ENCODE measurements at places on chromosomes 12 and 14. TPM values are rescaled to one million over a fixed set of nuclear protein-coding genes. Genes with fewer than 3 reads are reported as not detected.
A peak's percentile ranks its signal among the peaks of the same experiment; 100 is the strongest.

Gene RGS6
- 0.12 TPM for total RNA-seq

Gene RPL6
- total RNA-seq = 1,622 TPM

Gene GLIPR1L1
- not detected for total RNA-seq

Gene DAO
- total RNA-seq = not detected

Gene VWF
- total RNA-seq = 0.82 TPM

Gene BHLHE41
- not detected for total RNA-seq

Gene BRF1
- total RNA-seq = 70.5 TPM

Gene ACOT6
- total RNA-seq = not detected

DNA sequence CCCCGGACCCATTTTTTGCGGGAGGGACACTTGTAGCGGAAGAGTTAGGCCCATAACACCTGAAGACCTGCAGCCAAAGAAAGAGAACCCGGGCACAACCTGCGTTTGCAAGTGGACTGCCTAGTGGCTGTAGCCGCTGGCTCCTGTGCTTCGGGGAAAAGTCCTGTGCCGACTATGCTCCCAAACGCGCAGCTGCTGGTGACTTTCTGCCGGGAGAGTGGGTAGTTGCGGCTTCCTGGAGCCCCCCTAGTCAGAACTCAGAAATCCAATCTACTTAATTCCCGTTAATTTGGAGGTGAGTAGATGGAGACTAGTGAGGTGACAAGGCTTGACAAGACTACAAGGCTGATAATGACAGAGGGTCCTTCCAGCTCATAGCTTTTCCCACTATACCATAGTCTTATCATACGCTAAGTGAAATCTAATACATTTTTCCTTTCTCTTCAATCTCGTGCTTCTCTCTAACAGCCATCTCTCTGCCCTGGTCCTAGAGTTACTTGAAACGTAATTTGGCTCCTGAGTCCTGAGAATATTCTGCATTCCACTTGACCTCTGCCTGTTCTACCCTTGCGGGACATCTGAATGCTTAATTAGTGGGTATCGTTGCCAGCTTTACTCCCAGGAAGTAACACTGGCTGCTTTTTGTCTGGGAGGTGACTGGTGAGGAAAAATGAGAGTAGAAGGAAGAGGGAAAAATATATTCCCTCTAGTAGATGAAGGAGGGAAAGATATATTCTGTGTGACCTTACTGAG lies 556 bp downstream of the MTHFD1 start:
- no peaks in the 10 kb centered on the region for H3K27me3 ChIP-seq
- DNase-seq = no peak
- peaks cover 15% of the 10 kb centered on the region for H3K4me1 ChIP-seq
- peak overlapping the region; percentile 68 for H3K4me3 ChIP-seq
- peak overlapping the region; percentile 13 for H3K27ac ChIP-seq
- no peaks in the 10 kb centered on the region for H3K36me3 ChIP-seq

DNA sequence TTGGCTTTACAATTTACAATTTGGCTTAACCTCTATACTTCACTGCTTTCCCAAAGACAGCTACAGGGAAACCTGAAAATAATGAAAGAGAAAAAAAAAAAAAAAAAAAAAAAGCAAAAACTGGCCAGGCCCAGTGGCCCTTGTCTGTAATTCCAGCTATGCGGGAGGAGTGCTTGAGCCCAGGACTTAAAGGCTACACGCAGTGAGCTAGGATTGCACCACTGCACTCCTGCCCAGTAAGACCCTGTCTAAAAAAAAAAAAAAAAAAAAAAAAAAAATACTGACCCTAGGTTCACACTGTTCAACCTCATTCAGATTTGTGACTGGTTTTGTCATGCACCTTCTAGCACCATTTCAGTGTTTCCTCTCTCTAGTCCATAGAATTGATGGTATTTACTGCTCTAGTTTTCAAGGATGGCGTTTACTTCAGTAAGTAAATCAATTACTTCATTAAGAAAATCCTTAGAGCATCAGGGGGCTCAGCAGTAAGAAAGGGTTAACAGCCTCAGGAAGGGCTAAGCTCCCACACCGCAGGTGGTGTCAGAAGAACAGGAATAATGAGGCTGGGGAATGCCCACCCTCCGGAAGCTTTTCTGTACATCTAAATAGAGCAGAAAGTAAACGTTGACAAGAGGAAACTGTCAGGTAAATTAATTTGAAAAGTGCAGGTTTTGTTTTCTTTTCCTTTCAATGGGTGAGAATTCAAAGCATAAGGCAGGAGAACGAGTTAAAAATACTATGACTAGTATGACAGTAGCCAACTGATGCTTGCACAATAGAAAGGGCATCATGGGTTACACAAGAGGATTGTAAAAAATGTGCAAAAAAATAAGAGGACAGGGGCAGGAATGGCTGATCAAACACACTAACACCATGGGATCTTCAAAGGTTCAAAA lies 115.0 kb upstream of the MDM1 start:
- no peak overlapping the region for H3K4me3 ChIP-seq
- no peak for DNase-seq
- H3K4me1 ChIP-seq = peaks cover 37% of the 10 kb centered on the region
- peak overlapping the region; percentile 54 for H3K27ac ChIP-seq
- no peaks in the 10 kb centered on the region for H3K27me3 ChIP-seq

DNA sequence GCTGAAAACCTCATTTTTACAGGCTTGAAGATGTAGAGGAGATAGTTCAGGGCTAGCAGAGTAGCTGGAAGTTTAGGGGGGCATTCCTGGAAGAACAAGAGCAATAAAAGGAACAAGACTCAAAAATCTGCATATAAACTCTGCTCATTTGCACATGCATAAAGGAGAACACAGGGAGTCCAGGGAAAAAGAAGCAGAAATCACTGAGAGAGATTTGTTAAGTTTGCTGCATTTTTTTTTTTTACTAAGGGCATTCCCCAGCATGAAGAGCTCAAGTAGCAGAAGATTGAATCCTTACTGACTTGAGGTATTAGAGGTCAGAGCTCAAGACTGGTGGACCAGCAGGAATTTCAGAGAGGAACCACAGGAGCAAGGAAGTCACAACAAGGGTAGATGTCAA lies 28.2 kb upstream of the BCL11B start:
- H3K4me1 ChIP-seq = no peaks in the 10 kb centered on the region
- H3K27me3 ChIP-seq = peaks cover 8% of the 10 kb centered on the region
- H3K36me3 ChIP-seq = no peaks in the 10 kb centered on the region
- H3K4me3 ChIP-seq = no peak overlapping the region
- no peak for DNase-seq

GRCh38 chr12:107415071-107415470 lies 270.5 kb upstream of the PWP1 start:
- no peaks in the 10 kb centered on the region for H3K27me3 ChIP-seq
- no peaks in the 10 kb centered on the region for H3K4me1 ChIP-seq
- no peak overlapping the region for H3K27ac ChIP-seq
- DNase-seq = no peak
- H3K4me3 ChIP-seq = no peak overlapping the region

DNA sequence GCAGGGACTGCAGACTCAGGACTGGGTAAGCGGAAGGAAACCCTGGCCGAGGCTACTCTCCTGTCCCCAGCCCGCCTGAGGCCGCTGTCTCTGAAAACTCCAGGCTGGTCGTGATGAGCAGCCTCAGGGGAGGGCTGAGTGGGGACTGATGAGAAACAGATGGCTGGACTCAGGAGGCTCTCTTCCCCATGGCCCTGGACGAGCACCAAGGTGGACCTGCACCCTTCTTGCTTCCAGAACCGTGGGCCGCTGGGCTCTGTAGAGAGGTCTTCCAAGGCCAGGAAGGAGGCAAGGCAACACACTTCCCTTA lies 1.1 kb downstream of the TEX22 start:
- no peaks in the 10 kb centered on the region for H3K27me3 ChIP-seq
- no peak overlapping the region for H3K4me3 ChIP-seq
- no peak overlapping the region for H3K27ac ChIP-seq
- DNase-seq = no peak
- no peaks in the 10 kb centered on the region for H3K36me3 ChIP-seq
- H3K4me1 ChIP-seq = peaks cover 17% of the 10 kb centered on the region

- no peaks in the 10 kb centered on the region for H3K27me3 ChIP-seq
- H3K4me1 ChIP-seq = no peaks in the 10 kb centered on the region
- H3K36me3 ChIP-seq = peaks cover 5% of the 10 kb centered on the region
Measured at GRCh38 chr14:100469632-100470522, 117.3 kb downstream of the BEGAIN start.

- H3K4me3 ChIP-seq = no peak overlapping the region
- no peaks in the 10 kb centered on the region for H3K27me3 ChIP-seq
- H3K4me1 ChIP-seq = peaks cover 2% of the 10 kb centered on the region
- H3K27ac ChIP-seq = no peak overlapping the region
- no peaks in the 10 kb centered on the region for H3K36me3 ChIP-seq
- no peak for DNase-seq
Measured at GRCh38 chr12:19245106-19245505, 115.6 kb downstream of the PLEKHA5 start.

DNA sequence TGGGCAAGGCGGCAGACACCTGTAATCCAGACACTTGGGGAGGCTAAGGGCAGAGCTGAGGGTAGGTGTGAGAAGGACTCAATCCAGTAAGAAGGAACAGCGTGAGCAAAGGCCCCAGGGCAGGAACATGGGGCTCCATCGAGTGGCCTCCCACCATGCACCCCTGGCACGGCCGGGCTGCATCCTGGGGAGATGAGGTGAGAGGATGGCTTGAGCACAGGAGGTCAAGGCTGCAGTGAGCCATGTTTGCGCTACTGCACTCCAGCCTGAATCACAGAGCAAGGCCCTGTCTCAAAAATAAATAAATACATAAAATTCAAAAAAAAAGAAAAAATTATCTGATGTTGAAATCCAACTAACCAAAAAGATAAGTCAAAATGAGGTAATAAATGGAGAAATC lies 58.5 kb downstream of the ARL6IP4 start:
- no peak overlapping the region for H3K4me3 ChIP-seq
- H3K27ac ChIP-seq = no peak overlapping the region
- no peak for DNase-seq
- no peaks in the 10 kb centered on the region for H3K27me3 ChIP-seq
- H3K36me3 ChIP-seq = peaks cover 6% of the 10 kb centered on the region

DNA sequence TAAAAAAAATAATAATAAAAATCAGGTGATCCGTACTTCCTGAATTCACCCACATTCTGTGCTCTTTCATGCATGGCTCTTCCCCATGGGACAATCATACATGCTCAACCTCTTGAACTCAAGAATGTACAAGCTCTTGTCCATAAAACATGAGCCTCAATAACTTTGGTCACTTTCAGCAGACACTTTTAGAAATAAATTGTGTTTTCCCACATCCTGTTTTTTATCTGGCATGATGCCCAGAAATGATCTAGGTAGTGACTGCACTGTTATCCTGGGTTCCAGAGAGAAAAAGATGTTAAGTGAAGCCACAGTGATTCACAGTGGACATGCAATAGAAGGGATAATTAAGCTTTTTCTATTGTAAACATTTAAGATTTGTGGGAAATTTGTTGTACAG lies 537.6 kb upstream of the TMEM132C start:
- H3K4me3 ChIP-seq = no peak overlapping the region
- H3K36me3 ChIP-seq = no peaks in the 10 kb centered on the region
- no peaks in the 10 kb centered on the region for H3K27me3 ChIP-seq
- DNase-seq = no peak
- no peaks in the 10 kb centered on the region for H3K4me1 ChIP-seq

All from T-cell (primary cell).